ENCODE measurements at places on chromosomes 2 and 18.

GRCh38 chr2:205892251-205892655 lies 193.7 kb downstream of the INO80D start:
- DNase-seq = no peak

DNA sequence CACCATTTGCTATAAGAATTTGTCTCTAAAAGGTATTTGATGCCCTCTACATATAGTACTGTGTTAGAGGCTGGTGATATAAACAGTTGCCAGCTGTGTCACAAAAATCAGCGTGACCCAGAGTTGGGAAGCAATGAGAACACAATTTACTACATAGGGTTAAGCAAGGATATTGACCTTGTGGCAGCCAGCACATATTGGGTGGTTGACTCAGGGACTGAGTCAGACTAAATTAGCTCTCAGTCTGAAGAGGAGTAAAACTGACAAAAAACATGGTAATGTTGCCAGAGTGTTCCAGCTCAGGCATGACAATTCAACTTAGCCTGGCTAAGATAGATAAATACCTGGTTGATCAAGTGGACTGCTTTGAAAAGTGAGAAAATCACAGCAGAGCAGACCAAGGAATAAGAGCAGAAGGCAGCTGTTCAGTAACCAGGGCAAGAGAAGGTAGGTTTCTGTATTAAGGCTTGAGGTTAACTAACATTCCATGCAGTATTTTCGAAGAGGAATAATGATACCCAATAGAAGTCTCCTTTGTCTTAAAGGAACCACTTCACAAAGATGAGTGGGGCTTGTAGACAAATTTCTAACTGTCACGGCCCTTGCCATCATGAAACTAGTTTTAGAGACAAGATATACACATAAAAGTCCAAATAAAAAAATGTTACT lies 108.2 kb upstream of the ERBB4 start:
- no peak for DNase-seq

GRCh38 chr2:174340400-174341292 lies 5.9 kb downstream of the SP9 start:
- no peak for DNase-seq

- DNase-seq = no peak
Observed at GRCh38 chr2:175880-176820, 87.7 kb downstream of the SH3YL1 start.

GRCh38 chr2:150046810-150047209 lies 440.7 kb downstream of the RND3 start:
- DNase-seq = no peak

DNA sequence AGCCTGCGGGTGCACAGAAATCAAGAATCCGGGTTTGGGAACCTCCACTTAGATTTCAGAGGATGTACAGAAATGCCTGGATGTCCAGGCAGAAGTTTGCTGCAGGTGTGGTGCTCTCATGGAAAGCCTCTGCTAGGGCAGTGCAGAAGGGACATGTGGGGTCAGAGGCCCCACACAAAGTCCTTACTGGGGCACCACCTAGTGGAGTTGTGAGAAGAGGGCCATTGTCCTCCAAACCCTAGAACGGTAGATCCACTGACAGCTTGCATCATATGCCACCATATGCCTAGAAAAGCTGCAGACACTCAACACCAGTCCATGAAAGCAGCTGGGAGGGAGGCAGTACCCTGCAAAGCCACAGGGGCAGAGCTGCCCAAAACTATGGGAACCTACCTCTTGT lies 833.0 kb downstream of the TMEM182 start:
- DNase-seq = no peak

- no peak for DNase-seq
Observed at GRCh38 chr18:78228974-78229373, 750.6 kb upstream of the SALL3 start.

DNA sequence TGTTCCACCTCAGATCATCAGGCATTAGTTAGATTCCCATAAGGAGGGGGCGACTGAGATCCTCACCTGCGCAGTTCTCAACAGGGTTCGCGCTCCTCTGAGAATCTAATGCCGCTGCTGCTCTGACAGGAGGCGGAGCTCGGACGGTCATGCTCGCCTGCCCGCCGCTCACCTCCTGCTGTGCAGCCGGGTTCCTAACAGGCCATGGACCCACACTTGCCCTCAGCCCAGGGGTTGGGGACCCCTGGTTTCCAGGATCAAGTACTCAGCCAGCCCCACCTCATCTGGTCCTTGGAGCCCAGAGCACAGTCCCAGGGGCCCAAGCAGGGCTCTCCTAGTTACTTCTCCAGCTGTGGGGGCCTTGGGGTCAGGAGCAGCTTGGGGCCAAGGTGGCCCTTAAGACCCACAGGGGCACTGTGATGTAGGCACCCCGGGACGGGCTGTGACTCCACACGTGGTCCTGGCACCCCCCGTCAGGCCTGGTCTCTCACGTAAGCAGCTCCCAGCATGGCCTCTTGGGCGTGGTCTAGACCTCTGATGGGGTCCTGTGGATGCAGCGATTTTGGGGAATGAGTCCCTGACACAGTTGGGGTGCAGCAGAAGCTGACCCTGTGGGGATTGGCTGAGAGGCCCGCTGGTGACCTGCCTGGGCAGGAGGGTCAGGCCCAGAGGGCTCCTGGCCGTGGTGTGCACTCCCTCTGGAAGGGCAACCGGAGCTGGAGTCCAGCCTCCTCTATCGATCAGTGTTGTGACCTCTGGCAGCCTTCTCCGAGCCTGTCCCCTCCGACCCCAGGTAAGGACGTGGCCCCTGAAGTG lies 28.3 kb upstream of the OTOS start:
- no peak for DNase-seq

DNA sequence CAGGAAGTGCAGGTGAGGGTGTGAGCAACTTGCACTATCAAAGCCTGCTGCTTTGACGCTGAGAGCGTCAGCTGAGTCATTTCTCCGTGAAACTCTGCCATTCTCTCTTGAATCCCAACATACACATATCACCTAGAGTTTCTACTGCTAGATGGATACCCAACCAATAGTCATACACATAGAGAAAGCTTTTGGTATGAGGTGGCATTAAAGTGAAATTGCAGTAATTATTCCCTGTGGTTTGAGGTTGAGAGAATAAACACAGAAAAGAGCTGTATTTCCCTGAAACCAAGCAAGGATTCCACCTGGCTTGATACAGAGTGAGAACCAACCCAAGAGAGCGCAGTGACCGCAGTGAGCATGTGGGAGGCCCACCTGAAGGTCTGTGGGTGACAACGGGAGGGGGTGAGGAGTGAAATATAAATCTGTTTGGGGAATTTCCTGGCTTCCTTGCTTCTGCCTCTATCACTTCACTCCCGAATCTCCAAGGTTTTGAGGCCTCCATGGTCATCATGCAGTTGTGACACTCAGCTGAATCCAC lies 28.8 kb upstream of the TMEM18 start:
- DNase-seq = no peak

DNA sequence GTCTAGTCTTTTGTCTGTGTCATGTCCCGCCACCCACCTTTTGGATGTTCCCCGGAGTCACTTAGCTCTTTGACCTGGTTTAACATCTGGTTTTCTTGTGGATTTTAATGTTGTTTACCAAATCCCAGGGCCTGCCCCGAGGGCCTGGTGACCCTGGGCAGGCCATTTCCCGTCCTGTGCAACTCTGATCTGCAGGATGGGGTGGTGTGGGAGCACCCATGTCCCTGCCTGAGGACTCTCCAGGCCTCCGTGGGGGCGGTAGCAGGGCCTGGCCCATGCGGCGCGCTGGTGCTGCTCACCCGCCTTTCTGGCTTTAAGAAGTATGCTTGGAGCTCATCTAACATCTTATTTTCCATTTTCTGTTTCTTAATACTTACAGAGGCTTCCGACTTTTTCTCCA lies 10.7 kb downstream of the RAMP1 start:
- DNase-seq = no peak

DNA sequence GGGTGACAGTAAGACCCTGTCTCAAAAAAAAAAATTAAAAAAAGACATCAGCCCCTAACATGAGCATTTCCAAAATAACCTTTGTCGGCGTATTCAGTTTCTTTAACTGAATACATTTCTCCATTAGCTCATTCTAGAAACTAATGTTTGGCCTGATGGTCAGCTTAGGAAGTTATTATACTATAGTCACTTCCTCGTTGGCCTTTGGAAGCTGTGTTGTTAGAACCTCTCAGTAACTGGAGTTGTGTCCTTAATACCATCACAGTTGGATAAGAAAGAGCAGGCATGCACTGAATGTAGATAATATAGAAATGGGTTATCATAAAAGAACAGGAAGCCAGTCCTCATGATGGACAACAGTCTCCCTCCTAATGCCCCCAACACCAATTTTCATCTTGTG lies 112.8 kb downstream of the ANTXR1 start:
- no peak for DNase-seq

DNA sequence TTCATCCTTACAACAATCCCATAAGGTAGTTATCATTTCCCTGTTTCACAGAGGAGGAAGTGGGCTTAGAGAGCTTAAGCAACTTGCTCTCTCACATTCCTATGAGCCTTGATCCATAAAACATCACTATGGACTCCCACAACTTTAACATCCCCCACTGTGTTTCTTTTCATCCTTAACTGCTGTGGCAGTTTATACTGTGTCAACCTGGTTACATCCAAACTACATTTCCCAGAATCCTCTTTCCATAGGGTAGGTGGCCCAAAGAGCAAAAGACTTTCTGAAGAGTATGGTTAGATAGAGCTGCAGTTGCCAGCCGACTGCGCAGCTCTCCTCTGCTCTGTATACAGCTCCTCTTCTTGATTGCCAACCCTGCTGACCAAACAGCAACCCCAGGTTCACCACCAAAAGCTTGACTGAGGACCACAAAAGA lies 22.5 kb downstream of the MAP3K2 start:
- DNase-seq = no peak

DNA sequence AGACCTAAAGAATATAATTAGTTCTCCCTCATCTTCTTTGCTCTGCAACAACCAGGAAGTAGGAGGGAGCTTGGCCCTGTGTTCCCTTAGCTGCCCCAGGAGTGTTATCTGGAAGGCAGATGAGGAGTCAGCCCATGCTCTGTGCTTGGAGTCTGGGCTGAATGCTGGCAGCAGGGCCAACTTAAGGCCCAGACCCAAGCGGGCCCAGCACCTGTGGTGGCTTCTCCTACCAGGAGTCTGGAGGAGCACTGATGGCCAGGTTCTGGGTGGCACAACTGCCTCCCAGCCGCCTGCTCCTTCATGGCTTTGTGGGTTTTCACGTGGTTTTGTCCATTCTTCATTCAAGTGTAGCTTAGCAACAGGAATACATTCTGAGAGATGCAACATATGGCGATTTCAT lies 1910.7 kb upstream of the LRRTM1 start:
- peak; percentile 12 for DNase-seq

Measured in amygdala (tissue), 56 donors.